ENCODE measurements at places on chromosomes 1 and 21. TPM values are rescaled to one million over a fixed set of nuclear protein-coding genes. Genes with fewer than 3 reads are reported as not detected.

The HSD11B1 gene
- total RNA-seq, result not detected

The C21orf91 gene
- 9.9 TPM for total RNA-seq

The UBE2Q1 gene
- total RNA-seq, result 15.1 TPM

The SLC1A7 gene
- total RNA-seq, result not detected

The C1orf226 gene
- total RNA-seq, result 0.52 TPM

The ACOT11 gene
- 4.7 TPM for total RNA-seq

The CR1 gene
- 4.7 TPM for total RNA-seq

The GBP5 gene
- total RNA-seq, result 0.52 TPM

The CASP9 gene
- total RNA-seq, result 9.9 TPM

The C8A gene
- not detected for total RNA-seq

The KIAA0040 gene
- 5.2 TPM for total RNA-seq

The AKNAD1 gene
- under 0.01 TPM for total RNA-seq

The COL18A1 gene
- total RNA-seq, result 59.0 TPM

The RBM11 gene
- not detected for total RNA-seq

The PADI2 gene
- 33.9 TPM for total RNA-seq

The AMY1C gene
- not detected for total RNA-seq

The CNST gene
- 15.1 TPM for total RNA-seq
